ENCODE measurements at places on chromosomes 3 and 15.

GRCh38 chr3:20528180-20528770 lies 342.3 kb upstream of the SGO1 start:
- no peak for DNase-seq

DNA sequence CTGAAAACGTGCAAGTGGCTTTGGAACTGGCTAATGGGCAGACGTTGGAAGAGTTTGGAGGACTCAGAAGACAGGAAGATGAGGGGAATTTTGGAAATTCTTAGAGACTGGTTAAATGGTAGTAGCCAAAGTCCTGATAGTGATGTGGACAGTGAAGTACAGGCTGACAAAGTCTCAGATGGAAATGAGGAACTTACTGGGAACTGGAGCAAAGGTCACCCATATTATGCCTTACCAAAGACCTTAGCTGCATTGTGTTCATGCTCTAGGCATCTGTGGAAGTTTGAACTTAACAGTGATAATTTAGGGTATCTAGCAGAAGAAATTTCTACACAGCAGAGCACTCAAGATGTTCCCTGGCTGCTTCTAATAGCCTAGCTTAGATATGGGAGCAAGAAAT lies 28.6 kb upstream of the SERPINI2 start:
- DNase-seq: no peak

DNA sequence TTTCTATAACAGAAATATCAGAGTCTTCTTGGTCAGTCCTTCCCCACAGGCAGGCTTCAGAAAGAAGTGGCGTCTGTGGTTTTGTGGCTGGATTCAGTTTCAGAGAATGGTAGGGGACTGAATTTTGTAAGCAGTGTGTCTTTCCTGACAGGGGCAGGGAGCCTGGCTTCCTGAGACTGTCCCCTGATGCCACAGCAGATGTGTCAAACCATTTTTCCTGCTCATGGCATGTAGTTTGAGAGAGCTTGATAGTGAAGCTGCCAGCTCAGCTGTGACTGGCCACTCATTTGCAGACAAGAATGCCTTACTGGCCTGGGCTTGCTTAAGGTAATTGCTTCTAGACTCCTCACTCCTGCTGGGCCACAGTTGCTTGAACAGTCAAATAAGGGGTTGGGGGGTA lies 26.4 kb downstream of the LARS2 start:
- no peak for DNase-seq

DNA sequence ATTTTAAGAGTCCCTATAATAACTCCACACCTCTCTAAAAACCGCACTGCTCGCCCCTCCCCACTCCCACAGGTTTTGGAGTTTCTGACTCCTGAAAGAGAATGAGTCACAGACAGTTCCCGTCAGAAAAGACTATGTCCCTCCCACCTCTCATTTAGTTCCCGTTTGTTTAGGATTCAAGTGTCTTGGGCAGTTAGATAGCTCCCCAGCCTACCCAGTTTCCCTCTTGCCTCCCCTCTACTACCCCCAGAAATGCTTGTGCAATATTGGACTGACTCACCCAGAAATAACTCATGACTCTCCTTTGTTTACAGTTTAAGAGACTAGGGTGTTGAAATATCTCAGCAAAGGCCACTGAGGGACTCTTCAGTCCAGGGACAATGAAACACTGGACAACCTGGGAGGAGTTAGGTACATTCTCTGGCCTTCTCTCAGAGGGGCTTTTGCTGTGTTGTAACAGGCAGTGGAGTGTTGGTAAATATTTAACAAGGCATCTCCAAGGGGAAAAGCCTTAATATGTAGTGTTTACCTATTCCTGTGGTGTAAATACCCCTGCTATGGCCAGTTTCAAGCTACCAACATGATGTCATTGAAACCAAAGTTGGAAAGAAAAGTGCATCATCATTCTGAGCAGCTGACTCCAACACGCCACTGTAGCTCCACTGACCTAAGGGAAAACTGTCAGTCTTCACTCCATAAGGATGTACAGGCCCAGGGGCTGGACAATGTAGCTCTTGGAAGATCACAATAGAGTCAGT lies 96.1 kb upstream of the CHD2 start:
- DNase-seq: peak; percentile 99

DNA sequence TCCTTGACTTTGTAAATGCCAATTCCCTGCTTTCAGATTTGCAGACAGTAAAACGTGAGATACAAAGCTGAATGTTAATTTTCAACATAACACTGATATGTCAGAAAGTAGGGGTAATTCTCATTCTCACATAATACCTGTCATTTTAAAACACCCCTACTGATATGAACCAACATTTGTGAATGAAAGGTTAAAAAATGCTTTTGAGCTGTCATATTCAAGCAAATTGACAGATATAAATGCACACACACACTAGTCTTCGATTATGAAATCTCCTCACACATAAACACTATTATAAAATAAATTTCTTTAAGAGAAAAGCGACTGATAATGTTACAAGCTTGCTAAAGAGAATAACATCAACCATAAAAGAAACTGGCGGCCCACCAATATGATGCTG lies 128.8 kb downstream of the PEAK1 start:
- no peak for DNase-seq

DNA sequence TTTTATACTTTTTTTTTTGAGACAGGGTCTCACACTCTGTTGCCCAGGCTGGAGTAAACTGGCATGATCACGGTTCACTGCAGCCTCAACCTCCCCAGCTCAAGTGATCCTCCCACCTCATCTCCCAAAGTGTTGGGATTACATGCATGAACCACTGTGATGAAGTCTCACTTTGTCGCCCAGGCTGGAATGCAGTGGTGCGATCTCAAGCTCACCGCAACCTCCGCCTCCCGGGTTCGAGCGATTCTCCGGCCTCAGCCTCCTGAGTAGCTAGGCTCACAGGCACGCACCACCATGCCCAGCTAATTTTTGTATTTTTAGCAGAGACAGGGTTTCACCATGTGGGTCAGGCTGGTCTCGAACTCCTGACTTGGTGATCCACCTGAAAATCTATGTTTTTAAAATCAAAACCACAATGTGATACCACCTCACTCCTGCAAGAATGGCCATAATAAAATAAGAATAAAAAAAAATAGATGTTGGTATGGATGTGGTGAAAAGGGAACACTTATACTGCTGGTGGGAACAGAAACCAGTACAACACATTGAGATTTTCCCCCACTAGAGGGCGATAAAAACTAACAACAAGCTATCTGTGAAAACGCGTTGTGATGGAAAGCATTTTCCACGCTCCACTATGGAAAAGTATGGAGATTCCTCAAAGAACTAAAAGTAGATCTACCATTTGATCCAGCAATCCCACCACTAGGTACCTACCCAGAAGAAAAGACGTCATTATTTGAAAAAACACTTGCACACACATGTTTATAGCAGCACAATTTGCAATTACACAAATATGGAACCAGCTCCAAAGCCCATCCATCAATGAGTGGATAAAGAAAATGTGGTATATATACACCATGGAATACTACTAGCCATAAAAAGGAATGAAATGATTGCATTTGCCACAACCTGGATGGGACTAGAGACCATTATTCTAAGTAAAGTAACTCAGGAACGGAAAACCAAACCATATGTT lies 26.8 kb upstream of the OCA2 start:
- peak; percentile 43 for DNase-seq

DNA sequence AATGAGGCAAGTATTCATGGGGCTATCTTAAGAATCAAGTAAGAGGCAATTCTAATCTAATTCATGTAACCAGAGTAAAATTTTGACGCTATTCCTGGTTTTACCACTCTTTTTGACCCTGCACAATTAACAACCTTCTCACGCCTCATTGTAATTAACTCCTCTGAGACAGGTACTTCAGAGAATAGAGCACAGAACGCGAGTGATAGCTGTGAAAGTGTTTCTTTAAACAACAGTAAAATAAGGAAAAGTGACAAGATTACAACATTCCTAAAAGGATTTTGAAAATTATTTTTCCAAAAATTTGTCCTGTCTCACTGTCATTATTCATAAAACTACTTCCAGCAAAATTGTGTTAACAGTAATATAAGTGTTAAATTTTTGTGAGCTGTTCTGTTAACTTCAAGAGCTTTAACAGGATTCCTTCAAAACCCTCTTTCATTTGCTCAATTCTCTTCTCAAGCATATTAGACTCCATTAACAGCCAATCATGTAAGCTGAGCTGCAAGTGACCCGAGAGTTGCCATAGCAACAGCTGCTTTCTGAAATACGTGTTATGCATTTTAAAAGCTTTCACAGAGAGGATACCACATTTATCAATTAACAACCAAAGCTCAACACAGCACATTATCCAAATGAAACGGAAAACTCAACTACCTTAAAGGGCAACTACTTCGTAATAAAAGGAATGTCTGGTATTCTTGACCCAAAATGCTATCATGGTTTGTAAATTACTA lies 93.1 kb downstream of the STAG1 start:
- no peak for DNase-seq

DNA sequence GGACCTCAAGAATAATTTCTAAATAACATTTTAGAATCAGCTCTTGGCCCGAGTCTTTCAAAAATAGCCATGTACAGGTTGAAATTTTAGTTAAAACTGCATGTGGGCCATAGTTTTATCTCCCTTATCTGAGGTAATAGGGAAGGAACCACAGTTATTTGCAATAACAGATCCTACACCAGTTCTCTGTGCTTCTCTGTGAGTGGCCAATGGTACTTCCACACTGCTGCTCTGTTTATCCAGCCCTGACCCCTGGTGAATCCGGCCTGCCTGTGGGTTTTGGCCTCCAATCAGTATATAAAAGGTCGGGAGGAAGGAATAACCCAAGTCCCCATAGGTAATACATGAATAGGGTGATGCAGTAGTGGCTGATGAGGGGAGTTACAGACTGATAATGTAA lies 48.0 kb upstream of the TNIK start:
- no peak for DNase-seq

- DNase-seq: no peak
These were observed 216.4 kb downstream of the TCF12 start for GRCh38 chr15:57134851-57135250.

DNA sequence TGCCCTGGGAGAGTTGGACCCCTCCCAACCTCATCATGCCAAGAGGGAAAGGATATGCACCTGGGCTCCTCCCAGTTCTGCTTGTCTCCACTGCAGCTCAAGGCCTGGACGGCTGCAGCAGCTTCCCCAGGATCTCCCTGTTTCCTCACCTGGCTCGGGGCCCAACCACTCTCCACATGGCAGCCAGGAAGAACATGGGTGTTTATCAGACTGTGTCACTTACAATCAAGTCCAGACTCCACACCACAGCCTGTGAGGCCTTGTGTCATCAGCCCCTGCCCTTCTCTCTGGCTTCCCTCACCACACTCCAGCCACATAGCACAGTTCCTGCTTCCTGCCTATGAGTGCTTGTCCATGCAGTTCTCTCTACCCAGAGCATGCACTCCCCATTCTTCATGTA lies 534.4 kb downstream of the EPHB1 start:
- no peak for DNase-seq

GRCh38 chr3:41457176-41457575 lies 257.9 kb downstream of the CTNNB1 start:
- DNase-seq: no peak

DNA sequence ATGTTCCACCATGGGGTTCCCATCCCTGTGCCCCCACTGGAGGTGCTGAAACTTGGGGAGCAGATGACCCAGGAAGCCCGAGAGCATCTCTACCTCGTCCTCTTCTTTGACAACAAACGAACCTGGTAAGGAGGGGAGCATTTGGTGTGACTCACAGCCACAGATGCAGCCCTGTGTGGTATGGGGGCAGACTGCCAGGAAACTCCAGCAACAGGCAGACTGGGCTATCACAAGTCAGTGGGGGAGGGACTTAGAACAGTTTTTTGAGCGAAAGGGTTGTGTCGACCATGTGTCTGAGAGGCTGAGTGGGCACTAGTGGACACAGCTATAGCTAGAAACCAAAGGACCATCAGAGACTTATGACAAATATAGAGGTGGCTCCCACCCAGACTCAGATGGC lies 3.4 kb upstream of the OGG1 start:
- DNase-seq: no peak
